ENCODE measurements at places on chromosomes 13 and 19.

GRCh38 chr13:41693434-41693833 lies 236.1 kb downstream of the RGCC start:
- DNase-seq: no peak

DNA sequence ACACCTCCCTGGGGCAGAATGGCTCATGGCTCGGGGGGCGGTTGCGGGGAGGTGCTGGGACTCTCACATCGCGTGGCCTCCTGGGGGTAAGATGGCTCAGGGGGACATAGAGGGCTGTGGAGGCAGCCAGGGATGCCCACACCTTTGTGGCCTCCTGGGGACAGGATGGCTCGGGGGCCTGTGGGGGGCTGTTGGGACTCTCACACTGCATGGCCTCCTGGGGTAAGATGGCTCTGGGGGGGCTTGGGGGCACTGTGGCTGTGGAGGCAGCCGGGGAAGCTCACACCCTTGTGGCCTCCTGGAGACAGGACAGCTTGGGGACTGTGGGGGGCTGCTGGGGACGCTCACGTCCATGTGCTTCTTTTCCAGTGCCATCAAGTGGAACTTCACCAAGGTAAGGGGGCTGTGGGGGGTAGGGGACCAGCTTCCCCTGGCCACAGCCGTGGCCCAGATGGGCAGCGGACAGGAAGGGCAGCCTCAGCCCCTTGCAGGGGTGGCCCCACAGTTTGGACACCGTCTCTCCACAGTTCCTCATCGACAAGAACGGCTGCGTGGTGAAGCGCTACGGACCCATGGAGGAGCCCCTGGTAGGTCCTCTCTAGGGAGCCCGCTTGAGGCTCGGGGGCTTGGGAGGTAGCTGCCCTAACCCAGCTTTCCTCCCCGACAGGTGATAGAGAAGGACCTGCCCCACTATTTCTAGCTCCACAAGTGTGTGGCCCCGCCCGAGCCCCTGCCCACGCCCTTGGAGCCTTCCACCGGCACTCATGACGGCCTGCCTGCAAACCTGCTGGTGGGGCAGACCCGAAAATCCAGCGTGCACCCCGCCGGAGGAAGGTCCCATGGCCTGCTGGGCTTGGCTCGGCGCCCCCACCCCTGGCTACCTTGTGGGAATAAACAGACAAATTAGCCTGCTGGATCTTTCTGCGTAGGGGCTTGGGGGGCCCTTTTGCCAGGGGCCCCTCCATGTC lies 2.4 kb downstream of the GPX4 start:
- DNase-seq: no peak

DNA sequence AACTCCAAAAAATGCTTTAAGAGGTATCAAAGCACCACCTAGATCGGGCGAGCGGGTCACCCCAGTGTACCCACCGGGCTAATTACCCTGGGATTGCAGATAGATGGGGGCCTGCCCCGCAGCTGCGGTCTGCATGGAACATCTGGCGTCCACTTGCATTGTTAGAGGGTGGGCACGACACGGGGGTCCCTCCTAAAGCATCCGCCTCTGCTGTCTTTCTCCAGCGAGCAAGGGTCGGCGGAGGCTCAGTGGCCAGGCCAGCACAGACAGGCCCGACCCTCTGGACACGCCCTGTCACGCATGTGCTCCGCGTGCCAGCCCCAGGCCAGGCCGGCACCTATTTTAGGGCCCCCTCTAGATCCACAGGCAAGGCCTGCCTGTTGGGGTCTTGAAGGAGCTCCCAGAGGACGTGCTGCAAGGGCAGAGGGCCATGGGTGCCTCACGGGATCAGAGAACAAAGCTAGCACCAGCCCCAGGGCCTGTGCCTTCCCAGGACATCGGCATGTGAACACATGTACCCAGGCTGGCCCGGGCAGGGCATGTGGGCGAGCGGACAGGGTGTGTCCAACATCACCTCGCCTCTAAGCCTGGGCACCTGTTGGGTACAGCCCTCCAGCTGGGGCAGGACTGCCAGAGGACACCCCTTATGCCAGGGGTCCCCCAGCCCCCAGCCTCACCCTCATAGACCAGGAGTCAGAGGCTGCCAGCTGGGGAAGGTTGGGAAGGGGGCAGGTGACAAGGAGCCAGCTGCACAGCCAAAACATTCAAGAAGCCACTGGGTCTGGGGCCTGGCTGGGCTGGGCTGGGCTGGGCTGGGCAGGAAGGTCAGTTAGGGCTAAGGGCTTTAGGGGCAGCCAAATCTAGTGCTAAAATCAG lies 35.6 kb upstream of the NANOS3 start:
- no peak for DNase-seq

- DNase-seq: no peak
Observed at GRCh38 chr13:112931028-112931934, 37.7 kb upstream of the MCF2L start.

DNA sequence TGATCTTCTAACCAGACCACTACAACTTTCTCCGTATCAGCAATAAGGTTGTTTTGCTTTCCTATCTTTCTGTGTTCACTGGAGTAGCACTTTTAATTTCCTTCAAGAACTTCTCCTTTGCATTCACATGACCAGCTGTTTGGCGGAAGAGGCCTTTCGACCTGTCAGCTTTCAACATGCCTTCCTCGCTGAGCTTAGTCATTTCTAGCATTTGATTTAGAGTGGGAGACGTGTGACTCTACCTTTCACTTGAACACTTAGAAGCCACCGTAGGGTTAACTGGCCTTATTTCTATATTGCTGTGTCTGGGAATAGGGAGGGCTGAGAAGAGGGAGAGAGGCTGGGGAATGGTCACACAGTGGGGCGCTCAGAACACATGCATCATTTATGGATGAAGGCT lies 104.7 kb downstream of the TUBGCP3 start:
- no peak for DNase-seq

DNA sequence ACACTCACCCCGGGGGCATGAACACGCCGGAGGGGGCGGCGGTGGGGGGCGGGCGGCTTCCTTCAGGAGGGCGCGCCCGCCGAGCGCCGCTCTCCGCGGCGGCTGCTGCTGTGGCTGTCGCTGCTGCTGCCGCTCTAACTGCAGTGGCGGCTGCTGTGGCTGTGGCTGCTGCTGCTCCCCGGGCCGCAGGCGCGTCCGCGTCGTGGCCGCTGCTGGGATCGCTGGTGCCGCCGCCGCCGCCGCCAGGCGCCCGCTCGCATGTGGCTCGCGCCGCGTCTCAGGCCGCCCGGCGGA lies at the start of gene BBC3:
Gene BBC3, minus strand, starts transcription at position 279 of the 294 bp plus-strand sequence. CDS start 2,768 bp downstream, outside the sequence.
- no peak for DNase-seq

Data from amygdala (tissue), 56 donors.